ENCODE measurements at places on chromosomes 6 and 20.
A peak's percentile ranks its signal among the peaks of the same experiment; 100 is the strongest.

- DNase-seq: no peak
Measured at GRCh38 chr20:3276680-3277015, 37.7 kb upstream of the SLC4A11 start.

GRCh38 chr6:37192666-37193065 is 22.7 kb downstream of the PIM1 start:
- no peak for DNase-seq

- no peak for DNase-seq
Measured at GRCh38 chr6:27810768-27811450, 101.3 kb downstream of the OR2B2 start.

- DNase-seq: no peak
Measured at GRCh38 chr20:20255099-20255498, 112.8 kb upstream of the INSM1 start.

GRCh38 chr6:169832247-169832948 is 81.0 kb downstream of the ERMARD start:
- peak; percentile 28 for DNase-seq

GRCh38 chr6:28553986-28554881 is 28.6 kb downstream of the GPX5 start:
- DNase-seq: no peak

- no peak for DNase-seq
Measured at GRCh38 chr6:56961151-56961550, 6.2 kb downstream of the BEND6 start.

Measured in upper lobe of right lung (tissue), 1 donor.